ENCODE measurements at places on chromosomes 2 and 18.

- DNase-seq = no peak
These were observed 109.9 kb upstream of the CRIM1 start for GRCh38 chr2:36245651-36246050.

- DNase-seq = no peak
These were observed 12.8 kb upstream of the CIB4 start for GRCh38 chr2:26654061-26654340.

- no peak for DNase-seq
These were observed 65.3 kb downstream of the REEP1 start for GRCh38 chr2:86272111-86272510.

- no peak for DNase-seq
These were observed 256.3 kb upstream of the MYT1L start for GRCh38 chr2:2587354-2587753.

GRCh38 chr2:114700440-114700839 lies 258.0 kb downstream of the DPP10 start:
- no peak for DNase-seq

- DNase-seq = no peak
These were observed 196.3 kb downstream of the MREG start for GRCh38 chr2:215817046-215817445.

DNA sequence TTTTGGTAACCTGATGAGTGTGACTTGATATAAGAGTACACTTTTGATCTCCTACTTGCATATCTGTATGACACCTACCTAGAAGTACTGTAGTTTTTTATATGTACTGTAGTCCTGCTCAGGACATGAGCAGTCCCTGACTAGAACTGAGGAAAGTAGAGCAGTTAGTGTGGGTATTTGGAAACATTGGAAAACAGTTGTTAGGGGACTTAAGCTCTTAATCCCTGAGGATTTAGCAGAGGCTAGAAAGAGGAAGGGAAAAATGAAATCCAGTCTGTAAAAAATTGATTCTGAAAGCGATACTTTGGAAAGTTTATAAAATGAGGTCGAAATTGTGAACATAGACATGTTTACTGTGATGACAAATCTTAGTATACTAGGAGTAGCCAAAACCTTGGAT lies 125.6 kb downstream of the NCOA1 start:
- DNase-seq = no peak

DNA sequence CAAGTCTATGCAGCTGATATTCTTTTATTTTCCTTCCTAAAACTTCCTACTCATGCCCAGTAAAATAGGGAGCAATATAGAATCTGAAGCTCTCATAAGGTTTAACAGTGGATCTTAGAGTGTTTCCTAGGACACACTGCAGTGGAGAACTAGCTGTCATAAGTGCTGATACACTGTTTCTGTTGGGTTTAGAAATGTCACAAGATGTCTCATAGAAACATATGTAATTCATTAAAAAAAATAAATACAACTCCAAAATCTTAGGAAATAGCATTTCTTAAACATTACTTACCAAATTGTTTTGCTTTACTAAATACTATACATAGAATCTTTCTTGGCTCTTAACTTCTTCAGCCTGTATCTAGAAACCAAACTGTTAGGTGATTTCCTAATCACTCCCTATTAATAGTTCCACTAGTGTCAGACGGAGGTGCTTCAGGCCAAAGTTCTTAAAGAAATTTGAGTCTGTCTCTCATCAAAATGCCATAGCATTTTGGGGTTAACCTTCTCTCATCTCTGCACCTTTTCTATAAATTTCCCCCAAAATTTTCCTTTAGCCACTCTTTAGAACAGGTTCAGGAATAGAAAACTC lies 93.7 kb downstream of the CERKL start:
- no peak for DNase-seq

- DNase-seq = no peak
These were observed 1.0 kb upstream of the B3GNT7 start for GRCh38 chr2:231394211-231395141.

DNA sequence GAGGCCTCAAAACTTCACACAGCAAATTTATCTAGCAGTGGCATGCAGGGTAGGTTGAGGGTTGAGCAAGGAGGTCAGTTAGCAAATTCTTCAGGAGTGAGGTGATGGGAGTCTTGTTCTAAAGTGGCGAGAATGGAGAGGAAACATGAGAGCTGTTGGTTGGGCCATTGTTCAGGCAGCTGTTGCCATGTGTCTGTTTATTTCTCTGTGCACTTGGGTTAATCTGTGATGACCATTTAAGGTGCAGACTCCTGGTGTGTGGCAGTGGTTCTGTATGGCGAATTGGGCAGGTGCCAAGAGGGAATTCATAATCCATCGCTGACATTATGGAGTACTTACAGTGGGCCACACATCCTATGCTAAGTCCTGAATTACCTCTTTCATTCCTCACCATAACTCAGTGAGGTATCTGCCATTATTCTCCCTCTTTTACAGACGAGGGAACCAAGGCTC lies 30.4 kb downstream of the TMEM178A start:
- DNase-seq = no peak

GRCh38 chr18:74456349-74457042 lies 612 bp downstream of the DIPK1C start:
- no peak for DNase-seq

DNA sequence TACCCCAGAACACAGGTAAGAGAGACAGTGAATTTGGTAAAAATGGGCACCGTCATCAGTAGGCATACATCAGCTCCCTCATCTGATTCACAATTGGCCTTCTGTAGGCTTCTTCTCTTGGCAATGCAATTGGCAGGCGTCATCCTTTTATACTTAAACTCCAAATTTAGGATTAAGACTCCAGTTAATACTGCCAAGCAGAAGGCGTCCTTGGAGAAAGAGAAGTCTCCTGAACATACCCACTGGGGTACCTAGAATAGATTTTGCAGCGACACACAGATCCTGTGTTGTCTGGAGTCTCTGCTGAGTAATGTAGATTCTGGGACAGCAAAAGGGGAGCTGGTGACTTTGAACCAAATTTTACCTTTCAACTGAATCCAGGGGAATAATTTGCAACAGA lies 592 bp upstream of the METAP1D start:
- no peak for DNase-seq

DNA sequence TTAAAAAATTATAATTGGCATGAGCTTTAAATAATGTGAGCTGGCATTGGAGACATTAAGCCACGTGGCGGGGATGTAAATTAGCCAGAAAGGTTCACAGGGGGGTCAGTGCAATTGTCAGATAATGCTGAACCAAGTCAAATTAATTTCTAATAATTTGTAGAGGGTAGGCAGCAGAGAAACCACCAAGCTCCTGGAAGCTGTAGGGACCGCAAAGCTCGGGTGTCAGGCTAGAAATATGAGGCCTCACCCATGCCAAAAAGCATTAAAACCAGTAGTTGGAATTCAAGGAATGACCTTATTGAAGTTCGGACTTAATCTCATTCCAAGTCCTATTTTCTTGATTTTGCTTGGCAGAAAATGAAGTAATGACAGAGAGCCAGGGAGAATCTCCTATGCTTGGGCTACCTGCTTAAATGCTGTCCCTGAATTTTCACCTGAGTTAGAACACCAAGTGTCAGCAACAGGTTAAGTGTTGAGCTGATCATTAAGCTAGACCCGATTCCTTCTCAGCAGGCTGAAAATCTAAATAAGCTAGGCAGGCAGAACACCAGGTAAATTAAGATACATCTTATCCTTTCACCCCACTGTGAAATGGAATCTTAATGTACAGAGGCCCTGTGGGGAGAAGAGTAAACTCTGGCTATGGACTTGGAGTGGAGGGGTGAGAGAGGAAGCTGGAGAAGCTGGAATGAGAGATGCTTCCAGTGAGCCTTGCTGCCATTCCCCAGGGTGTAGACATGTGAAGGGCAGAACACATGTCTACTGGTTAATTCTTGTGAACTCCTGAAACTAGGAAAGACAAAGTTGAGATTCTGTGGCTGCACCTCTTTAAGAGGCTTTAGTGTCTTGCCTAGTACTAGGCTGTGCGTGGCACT lies 520.0 kb downstream of the SLC4A3 start:
- DNase-seq = no peak

DNA sequence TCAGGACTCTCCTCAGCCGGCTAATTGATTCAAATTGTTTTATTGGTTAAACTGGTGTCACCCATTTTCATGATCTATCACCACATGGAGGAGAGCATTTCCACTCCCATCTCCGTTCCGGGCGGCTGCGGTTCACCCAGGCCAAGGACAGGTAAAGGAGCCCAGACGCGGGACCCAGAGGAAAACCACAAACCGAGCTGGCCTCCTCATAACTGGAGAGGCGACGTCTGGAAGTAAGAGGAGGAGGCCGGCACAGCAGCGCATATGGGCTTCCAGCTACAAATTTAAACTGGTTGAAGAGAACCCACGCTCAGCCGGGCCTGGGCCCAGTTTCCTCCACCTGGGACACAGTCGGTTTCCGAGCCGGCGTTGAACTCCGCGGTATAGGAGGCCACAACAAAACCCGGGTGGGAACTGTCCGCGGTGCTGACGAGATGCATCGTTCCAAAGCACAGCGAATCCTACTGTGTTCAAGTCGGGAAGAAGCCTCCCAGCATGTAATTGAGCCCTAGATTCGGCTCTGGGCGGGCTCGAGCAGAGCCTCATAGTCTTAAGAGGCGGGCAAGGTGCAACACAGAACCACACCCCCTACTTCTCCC lies 3.0 kb upstream of the SKOR2 start:
- DNase-seq = no peak

GRCh38 chr2:207385903-207386302 lies 143.9 kb upstream of the CREB1 start:
- no peak for DNase-seq

DNA sequence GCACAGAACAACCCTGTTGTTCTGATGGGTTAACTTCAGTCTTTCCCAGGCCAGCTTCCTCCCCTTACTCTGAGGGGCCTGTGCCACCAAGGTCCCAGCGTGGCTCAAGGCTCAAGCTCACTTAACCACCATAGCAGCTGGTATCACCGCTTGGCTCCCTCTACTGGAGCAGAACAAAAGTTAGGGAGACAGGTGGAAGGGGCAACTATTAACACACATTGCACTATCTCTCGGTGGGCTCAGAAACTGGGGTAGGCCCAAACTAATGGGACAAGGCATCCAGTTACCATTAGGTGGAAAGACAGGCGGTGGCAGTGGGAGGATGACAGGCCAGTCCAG lies 88.7 kb upstream of the ATL2 start:
- peak; percentile 61 for DNase-seq

DNA sequence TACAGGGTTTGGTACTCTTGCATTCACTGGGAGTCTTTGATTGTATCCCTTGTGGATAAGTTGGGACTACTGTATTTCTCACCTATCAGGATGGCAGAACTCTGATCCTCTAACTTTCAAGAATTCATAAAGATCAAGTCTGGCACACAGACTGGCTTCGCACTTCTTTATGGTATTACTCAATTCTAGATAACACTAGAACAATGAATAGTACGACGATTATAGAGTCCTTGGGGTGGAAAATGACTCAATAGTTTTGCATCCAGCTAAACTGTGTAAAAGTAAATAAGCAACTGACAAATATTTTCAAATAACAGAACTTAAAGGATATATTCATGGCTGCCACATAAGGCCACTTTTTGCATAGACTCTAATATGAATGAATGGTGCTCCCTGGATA lies 103.4 kb upstream of the MEX3C start:
- no peak for DNase-seq

DNA sequence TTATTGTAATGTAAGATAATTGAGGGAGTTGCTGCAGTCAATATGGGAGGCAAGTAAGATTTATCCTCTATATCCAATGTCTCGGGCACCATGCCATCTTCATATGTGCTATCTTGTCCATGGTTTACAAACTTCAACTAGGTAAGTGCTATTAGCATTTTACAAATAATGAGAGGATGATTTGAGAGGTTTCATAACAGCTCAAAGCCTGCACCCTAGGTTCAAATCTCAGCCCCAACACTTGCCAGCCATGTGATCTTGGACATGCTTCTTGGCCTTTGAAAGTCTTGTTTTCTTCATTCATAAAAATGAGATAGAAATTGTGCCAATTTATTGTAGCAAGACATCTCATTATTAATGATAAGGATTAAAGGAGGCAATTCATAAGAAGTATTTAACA lies 108.8 kb downstream of the RND3 start:
- DNase-seq = no peak

GRCh38 chr2:230974096-230974913 lies 21.6 kb upstream of the SPATA3 start:
- no peak for DNase-seq

- no peak for DNase-seq
These were observed 218.6 kb downstream of the HRH4 start for GRCh38 chr18:24679062-24679461.

DNA sequence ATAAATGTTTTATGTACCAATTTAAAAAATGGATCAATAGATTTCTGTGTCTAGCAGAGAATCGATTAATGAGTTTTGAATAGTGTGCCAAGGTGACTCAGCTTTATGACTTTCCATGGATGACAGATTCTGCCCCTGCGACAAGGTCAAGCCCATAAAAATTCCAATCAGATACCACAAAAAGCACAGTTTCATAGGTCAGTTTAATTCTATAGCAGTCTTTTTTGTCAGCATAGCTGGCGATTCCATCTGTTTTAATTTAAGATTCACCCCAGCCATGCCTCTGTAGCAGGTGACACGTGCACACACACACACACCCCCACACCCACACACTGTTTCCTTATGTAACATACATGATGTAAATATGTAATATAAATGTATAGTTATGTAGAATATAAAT lies 28.9 kb downstream of the RAB31 start:
- no peak for DNase-seq

- no peak for DNase-seq
These were observed 87.2 kb upstream of the ZEB2 start for GRCh38 chr2:144607099-144607498.

DNA sequence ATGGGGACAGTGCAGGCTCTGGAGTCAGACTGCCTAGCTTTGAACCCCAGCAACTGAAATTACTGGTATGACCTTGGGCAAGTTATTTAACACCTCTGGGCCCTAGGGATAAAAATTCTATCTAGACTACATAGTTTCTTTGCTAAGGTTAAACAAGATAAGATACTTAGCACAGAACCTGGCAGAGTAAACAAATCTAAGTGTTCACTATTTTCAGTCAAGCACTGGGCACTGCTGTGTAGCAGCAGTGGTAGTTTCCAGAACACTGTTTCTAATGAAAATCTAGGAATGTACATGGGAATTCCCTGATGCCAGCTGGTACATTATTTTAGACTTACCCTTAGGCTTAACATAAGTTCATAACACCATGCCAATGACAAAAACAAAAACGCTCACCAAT lies 17.2 kb downstream of the CERKL start:
- no peak for DNase-seq

GRCh38 chr2:64524604-64525316 lies 632 bp downstream of the AFTPH start:
- DNase-seq = no peak

Data from iPS DF 6.9 (cell line).